OCI-LY7 (cell line): ENCODE measurements at places on chromosomes 3 and 15.

DNA sequence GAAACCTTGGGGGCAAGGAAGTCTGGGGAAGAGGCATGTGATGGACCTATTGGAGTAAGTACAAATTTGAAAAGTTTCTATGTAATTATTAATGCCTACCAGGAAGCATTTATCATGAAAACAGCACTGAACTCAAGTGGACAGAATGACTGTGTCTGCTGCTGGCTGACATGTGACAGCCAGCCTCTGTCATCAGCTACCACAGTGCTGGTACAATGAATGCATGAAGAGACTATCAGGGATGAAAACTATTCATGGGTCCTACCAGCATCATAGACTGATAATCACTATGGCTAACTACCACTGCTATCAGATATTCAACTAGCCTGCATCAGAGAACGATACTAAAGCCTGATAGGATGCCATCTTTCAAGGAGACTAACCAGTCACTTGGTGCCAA is 193.5 kb downstream of the RAP2B start:
- no peak for DNase-seq

- DNase-seq = no peak
Measured at GRCh38 chr3:160945336-160945735, 159.8 kb downstream of the B3GALNT1 start.

- no peak for DNase-seq
Measured at GRCh38 chr15:34941831-34942230, 27.7 kb downstream of the AQR start.

- no peak for DNase-seq
Measured at GRCh38 chr3:123764647-123765046, 119.5 kb downstream of the MYLK start.

- no peak for DNase-seq
Measured at GRCh38 chr3:158568784-158569183, 2.2 kb upstream of the MLF1 start.
